ELR (cell line): ENCODE measurements at places on chromosomes 1 and 21.

DNA sequence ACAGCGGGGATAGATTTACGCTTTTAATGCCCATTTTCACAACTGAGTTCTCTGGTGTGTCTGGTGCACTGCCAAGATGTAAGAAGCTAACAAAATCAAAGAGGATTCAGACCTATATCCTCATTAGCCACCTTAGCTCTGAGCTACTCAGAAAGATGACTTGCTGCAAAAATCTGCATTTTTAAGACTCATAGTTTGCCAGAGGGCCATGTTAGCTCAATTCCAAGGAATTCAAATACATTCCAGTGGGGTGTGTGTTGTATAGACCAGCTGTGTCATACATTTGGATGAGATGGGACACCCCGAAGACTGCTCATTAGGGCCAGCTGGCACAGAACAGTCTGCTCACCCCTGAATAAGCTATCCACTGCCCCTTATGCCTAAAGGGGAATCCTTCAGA is 8.9 kb downstream of the DENND2D start:
- peak; percentile 85 for DNase-seq

- DNase-seq, result no peak
Observed at GRCh38 chr1:156931974-156932710, 11.7 kb downstream of the LRRC71 start.

DNA sequence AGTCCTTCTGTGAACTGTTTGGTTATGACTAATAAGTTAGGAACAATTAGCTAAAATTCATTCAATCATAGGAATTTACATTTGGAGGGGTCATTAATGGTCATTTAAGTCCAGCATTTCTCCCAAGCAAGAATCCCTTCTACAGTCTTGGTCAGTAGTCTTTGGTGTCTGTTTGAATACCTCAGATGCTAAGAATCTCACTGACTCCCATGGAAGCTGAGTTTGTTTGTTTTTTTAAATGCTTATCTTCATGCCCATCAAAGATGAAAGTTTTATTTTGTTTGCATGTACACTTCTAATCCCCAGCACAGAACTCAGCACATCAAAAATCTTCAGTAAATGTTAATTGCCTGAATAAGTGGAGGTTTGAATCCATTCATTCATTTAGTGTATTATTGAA is 41.3 kb upstream of the SLC44A3 start:
- no peak for DNase-seq

DNA sequence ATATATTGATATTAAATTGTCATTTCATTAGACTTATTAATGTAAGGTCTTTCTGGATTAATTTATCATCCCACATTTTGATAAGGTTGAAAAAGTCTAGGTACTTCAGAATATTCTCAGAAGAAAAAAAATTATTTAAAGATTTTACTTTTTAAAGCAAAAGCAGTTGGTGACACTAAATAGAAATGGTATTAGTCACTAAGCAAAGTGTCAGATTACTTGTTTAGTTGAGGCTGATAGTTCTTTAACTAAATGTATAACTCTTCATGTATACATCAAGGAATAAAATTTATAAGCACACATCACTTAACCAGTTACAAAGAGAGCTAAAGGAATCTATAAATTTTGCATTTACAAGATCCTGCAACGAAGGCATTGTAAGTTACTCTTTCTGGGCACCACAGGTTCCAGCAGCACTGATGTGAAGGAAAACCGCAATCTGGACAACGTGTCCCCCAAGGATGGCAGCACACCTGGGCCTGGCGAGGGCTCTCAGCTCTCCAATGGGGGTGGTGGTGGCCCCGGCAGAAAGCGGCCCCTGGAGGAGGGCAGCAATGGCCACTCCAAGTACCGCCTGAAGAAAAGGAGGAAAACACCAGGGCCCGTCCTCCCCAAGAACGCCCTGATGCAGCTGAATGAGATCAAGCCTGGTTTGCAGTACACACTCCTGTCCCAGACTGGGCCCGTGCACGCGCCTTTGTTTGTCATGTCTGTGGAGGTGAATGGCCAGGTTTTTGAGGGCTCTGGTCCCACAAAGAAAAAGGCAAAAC is 101.1 kb downstream of the ADARB1 start:
- DNase-seq, result no peak

GRCh38 chr1:22576617-22577016 is 13.3 kb downstream of the EPHA8 start:
- no peak for DNase-seq

GRCh38 chr1:64072089-64072793 is 131.2 kb upstream of the UBE2U start:
- peak; percentile 8 for DNase-seq

DNA sequence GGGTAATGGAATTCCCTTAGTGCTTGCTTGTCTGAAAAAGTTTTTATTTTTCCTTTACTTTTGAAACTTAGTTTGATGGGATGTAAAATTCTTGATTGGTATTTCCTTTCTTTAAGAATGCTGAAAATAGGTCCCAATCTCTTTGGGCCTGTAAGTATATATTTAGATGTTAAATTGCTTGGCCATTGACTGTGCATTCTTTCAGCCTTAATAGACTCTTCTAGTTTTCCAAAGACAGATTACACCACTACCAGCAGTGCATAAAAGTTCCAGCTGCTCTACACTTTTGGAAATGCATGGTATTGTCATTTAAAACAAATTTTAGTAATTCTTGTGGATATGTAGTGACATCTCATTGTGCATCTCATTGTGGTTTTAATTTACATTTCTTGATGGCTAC is 464.8 kb upstream of the USP24 start:
- no peak for DNase-seq

DNA sequence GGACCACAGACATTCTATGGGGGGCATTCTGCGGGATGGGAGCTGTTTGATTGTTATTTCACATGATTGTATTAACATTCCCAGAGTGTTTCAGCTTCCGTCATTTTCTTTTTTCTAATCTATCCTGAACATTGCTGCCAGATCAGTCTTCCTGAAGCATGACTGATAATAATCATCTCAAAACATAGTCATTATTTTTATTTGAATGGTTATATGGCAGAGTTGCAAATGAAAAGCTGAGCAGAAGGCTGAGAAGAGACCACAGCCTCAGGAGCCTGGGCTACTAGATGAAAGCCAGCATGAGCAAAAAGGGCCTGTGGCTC is 109.0 kb downstream of the ERG start:
- DNase-seq, result no peak

- no peak for DNase-seq
Observed at GRCh38 chr1:84635429-84635828, 54.8 kb downstream of the SSX2IP start.

GRCh38 chr1:215360758-215361157 is 206.3 kb upstream of the KCTD3 start:
- DNase-seq, result peak; percentile 16

DNA sequence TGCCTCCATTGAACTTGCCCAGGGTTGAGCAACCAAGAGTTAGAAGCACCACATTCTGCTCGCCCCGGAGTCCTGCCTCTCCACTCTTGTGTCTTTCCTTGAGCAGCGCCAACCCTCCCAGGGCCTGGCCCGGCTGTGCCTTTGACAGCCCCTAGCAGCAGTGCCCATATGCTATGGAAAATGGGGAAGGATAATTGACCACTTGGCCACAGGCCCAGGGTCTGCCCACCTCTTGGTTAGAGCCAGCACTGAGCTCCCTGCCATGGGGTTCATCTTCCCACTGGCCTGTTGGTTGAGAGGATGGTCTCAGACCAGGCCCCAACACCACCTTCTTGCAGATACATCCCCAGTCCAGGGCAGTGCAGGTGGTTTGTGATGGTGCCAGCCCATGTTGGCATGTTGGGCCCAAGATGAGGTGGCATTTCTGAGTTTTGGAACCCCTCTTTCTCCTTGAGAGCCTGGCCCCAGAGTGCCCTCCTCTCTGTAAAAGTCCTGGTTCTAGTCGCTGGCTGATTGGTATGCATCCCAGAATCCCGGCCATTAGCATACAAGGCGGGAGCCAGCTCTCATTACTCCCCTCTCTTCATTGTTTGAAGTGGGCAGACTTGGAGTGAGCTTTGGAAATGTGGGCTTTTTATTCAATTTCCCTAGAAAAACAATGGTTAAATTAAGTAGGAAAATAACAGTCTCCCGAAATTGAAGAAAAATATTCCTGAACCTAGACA is 7.6 kb downstream of the ARHGEF10L start:
- no peak for DNase-seq

- no peak for DNase-seq
Observed at GRCh38 chr1:213698092-213698702, 289.6 kb upstream of the PROX1 start.

GRCh38 chr21:45383111-45383614 is 21.8 kb upstream of the COL18A1 start:
- no peak for DNase-seq

GRCh38 chr1:100394285-100394684 is 42.0 kb downstream of the CDC14A start:
- DNase-seq, result no peak

- DNase-seq, result no peak
Observed at GRCh38 chr1:53644496-53644895, 94.5 kb downstream of the GLIS1 start.

DNA sequence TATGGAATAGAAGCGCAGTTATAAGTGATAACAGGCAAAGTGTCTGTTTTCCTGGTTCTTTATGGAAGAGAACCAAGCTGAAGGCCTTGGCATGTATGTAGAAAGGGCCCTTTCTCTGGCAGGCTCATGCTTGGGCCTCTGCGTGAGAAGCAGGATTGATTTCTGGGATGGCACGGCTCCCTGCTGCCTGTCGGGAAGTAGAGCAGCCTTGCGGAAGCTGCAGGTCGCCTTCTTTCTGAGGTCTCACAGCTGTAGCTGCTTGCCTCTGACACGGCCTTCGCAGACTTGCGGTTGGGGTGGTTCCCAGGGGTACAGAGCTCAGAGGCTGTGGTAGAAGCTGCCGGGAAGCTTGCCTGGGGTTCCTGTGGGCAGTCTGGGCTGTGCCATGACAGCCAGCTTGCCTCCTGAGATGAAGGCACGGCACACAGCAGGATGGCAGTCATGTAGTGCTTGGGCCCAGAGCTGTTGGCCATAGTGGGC is 39.4 kb downstream of the TRAPPC10 start:
- no peak for DNase-seq

- no peak for DNase-seq
Observed at GRCh38 chr1:162687870-162688269, 55.6 kb downstream of the DDR2 start.

GRCh38 chr1:64663668-64664067 is 81.2 kb upstream of the RAVER2 start:
- peak; percentile 23 for DNase-seq

DNA sequence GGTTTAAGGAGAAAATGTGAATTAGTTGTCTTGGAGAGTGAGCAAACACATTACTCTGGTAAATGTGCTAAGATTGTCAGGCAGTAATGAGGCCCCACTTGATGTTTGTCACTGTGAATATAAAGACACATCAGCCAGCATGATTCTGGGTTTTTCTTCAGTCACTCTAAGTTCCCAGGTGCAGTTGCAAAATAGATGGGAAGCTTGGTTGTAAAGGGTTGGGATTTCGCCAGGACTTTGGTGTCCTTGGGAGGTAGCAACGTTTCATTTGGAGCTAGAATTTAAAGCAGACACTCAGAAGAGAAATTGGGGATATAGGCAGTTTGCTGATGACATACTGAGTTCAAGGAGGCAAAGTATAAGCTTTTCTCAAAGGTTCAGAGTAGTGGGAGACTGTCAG is 154.3 kb downstream of the MAST2 start:
- no peak for DNase-seq

- DNase-seq, result peak; percentile 78
Observed at GRCh38 chr1:201556841-201557571, 18.1 kb downstream of the NAV1 start.

DNA sequence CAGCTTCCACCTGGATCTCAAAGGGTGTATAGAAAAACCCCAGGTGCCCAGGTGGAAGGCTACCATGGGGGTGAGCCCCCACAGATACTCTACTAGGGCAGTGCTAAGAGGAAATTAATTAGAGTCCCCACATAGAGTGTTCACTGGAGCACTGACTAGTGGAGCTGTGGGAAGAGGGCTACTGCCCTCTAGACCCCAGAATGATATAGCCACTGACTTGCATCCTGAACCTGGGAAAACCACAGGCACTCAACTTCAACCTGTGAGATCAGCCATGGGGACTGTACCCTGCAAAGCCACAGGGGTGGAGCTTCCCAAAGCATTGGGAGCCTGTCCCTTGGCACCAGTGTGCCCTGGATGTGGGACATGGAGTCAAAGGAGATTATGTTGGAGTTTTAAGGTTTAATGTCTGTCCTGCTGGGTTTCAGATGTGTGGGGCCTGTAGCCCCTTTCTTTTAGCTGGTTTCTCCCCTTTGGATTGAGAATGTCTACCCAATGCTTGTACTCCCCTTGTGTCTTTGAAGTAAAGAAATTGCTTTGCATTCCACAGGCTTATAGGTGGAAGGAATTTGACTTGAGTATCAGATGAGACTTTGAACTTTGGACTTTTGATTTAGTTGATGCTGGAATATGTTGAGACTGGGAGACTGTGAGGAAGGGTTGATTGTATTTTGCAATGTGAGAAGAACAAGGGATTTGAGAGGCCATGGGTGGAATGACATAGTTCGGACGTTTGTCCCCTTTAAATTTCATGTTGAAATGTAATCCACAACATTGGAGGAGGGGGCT is 31.8 kb upstream of the CDC14A start:
- DNase-seq, result no peak

- no peak for DNase-seq
Observed at GRCh38 chr1:57058652-57059501, 93.1 kb upstream of the C8B start.

DNA sequence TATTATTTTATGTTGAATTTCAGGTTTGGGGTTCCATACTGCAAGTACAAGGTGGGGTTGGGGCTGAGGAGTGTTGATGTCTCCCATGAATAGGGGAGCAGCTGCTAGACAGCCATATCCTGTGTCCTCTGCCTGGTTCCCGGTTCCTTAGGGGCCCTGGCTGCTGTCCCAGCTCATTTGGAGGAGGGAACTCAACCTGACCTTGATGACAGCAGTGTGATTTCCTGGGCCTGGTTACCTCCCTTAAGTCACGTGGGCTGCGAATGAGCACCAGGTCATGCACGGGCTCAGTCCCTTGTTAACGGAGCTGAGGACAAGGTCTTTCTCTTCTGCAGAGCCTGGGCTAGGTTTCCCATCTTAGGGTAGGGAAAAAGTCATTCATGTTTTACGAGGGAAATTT is 85.1 kb downstream of the MTR start:
- DNase-seq, result no peak

DNA sequence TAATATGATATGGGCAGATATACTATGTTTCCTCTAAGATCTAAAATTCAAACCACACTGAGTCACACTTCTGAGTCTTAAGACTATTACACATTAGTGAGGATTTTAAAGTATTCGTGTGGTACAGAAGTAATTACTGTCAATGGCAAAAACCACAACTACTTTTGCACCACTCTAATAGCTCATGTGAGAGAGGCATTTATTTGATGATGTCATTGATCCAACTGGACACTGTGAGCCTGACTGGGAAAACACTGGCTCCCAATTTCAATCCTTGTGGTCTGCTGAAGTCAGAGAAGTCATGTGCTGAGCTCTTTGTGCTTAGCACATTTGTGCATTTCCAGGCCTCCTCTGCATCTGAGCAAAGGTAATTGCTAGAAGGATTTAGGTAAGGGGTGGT is 377.8 kb downstream of the USH2A start:
- peak; percentile 86 for DNase-seq

- DNase-seq, result no peak
Observed at GRCh38 chr1:8910331-8910730, 31.8 kb upstream of the ENO1 start.
